ENCODE measurements at places on chromosomes 1 and 21.

- no peak for DNase-seq
Measured at GRCh38 chr1:161511018-161511755, 5.9 kb downstream of the FCGR2A start.

GRCh38 chr1:20361401-20361800 is 70.7 kb downstream of the VWA5B1 start:
- DNase-seq: no peak

- no peak for DNase-seq
Measured at GRCh38 chr1:235864469-235864868, 2.2 kb downstream of the LYST start.

GRCh38 chr21:39385299-39386145 is 36.6 kb upstream of the HMGN1 start:
- DNase-seq: peak; percentile 89

DNA sequence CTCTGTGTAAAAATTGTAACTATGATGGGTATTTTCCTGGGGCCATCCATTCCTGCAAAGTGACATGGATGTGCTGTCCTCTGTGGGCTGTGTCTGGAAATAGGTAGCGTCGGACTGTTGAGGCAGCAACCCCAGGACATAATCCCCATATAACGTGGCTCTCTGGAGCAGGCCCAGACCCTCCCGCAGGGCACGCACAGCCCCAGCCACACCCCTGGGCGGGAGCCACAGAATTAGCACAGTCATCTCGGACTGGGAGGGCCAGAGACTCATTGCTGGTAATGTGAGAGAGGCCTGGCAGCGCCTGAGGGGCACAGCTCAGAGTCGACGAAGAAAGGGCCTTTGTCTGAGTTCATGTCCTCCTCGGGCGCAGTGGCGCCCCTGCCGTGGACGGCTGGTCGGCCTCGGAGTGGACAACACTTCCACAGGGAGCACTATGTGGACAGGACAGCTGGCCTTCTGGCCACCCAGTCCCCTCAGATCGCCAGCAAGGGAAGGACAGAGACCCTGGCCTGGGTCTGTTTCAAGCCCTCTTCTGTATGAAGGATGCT is 20.1 kb downstream of the SIM2 start:
- peak; percentile 92 for DNase-seq

- DNase-seq: no peak
Measured at GRCh38 chr1:235107368-235108184, 21.1 kb downstream of the TOMM20 start.

- DNase-seq: no peak
Measured at GRCh38 chr21:22627911-22628310, 1629.7 kb downstream of the NCAM2 start.

- peak; percentile 69 for DNase-seq
Measured at GRCh38 chr21:43611598-43612369, 47.5 kb downstream of the HSF2BP start.

- no peak for DNase-seq
Measured at GRCh38 chr1:61139775-61140549, 57.6 kb downstream of the NFIA start.

GRCh38 chr1:151799179-151800022 is 5.8 kb downstream of the LINGO4 start:
- DNase-seq: no peak

GRCh38 chr1:29113413-29114117 is 10.1 kb downstream of the TMEM200B start:
- no peak for DNase-seq

GRCh38 chr21:37553078-37553481 is 186.5 kb downstream of the DYRK1A start:
- no peak for DNase-seq

DNA sequence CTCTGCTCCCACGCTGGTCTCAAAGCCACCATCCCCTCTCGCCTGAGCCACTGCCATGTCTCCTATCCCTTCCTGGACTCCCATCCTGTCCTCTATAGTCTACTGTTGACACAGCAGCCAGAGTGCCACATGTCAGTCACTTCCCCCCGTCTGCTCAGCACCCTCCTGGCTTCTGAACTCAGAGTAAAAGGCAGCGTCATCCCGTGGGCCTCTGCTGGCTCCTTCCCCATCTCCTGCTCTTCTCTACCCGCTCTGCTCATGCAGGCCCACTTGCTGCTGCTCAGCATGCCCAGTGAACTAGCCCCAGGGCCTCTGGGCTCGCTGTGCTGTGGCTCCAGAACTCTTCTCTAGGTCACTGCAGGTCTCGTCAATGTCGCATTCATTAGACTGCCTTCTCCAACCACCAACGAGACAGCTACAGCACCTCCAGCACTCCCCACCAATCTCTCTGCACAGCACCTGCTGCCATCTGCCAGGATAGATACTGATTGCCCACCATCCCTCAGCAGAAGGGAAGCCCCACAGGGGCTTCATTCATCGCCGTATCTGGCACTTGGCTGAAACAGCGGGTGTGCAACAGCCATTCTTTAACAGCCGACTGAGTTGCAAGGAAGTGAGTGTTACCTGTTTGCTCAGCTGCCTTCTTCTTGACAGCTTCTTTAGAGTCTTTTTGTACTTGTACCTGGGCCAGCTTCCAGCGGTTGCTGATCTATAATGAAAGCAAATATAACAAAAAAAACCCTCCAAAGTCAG is 11.8 kb upstream of the SRM start:
- no peak for DNase-seq

DNA sequence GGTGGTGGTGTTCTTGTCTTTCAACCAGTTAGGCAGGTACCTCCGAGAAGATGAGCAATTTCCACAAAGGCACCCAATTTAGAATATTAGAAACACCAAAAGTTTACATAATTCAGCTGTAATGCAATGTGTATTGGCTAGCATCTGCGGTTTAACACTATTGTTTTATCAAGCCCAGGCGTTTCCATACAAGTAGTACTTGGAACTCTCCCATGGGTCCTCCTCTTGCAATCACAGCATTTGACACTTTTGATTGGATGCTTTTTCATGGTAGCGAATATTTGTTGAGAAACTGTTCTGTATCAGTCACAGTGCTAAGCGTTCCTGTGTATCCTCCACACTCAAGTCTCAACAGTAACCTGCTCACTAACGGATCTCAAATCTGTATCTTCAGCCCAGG is 20.1 kb upstream of the MAP1LC3C start:
- no peak for DNase-seq

DNA sequence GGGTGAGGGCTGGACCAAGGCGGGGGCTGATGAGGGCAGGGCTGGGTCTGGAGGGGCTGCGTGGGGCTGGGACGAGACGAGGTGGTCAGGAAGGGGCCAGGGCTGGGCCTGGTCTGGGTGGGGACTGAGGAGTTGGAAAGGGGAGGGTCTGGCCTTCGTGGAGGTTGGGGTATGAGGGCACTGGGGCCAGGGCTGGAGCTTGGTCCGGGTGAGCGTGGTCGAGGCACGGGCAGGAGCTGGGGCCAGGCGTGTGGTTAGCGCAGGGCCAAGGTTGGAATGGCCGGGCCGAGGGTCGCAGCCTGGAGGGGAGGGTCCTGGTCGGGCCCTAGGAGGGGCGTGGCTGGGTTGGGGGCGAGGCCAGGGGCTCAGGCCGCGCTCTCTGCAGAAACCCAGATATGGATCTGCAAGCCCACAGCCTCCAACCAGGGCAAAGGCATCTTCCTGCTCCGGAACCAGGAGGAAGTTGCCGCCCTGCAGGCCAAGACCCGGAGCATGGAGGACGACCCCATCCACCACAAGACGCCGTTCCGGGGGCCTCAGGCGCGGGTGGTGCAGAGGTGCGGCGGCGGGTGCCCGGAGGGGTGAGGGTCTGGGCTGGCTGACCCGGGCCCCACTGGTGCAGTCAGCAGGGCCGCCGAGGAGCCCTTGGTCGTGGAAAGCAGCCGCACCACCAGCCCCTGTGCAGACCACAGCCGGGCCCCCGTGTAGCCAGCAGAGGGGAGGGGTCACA is 9.0 kb downstream of the TTLL10 start:
- DNase-seq: no peak

DNA sequence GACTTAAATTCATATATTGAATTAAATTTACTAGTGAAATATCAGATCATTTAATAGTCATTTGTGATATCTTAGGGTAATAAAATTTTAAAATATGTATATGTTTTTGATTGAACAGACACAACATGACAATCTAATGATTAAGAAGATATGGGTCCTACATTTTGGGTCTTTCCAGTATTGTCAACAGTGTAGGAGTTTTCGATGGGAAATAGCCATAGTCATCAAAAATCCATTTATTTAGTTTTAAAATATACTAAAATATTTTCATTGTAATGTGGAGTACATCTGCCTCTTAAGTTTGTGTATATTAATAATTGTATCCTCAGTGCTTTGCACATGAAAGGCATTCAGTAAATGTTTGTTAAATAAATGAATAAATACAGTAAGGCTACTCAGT is 14.0 kb downstream of the TRMT13 start:
- no peak for DNase-seq

DNA sequence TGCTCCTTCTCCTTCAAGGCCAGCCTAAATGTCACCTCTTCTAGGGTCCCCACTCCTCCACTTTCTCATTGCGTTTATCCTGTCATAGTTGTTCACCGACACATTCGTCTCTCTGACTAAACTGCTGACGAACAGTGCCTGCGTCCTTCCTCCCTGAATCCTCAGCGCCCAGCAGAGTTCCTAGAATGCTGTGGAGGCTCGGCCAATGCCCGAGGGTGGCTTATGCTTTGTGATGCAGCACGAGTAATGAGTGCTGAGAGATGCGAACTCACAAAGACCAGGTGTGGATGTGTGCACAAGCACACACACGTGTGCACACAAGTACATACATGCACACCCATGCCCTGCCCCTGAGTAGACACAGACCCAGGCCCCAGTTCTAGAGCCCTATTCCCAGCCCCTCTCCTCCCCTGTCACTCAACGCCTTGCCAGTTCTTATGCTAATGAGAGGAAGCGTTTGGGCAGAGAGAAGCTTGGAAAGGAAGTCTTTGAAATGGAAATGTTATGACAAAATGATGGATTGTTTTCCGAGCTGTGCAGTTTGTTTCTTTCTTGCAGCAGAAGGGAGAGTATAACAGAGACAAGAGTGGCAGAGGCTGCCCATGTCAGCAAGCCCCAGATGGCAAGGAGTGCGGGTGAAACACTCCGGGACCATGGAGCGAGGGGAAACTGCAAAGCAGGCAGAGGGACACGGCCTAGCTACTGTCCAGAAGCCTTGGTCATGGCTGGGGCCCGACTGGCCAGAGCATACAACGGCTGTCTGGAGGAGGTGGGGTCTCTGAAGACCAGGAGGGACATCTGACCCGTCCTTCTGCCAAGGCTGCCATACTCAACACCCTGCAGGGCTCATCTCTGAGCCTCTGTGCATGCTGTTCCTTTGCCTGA is 24.2 kb downstream of the KCNA10 start:
- DNase-seq: no peak

GRCh38 chr1:201882665-201883132 is 6.0 kb upstream of the SHISA4 start:
- peak; percentile 30 for DNase-seq

All from LoVo (cell line).